ENCODE measurements at places on chromosomes 4 and X.

DNA sequence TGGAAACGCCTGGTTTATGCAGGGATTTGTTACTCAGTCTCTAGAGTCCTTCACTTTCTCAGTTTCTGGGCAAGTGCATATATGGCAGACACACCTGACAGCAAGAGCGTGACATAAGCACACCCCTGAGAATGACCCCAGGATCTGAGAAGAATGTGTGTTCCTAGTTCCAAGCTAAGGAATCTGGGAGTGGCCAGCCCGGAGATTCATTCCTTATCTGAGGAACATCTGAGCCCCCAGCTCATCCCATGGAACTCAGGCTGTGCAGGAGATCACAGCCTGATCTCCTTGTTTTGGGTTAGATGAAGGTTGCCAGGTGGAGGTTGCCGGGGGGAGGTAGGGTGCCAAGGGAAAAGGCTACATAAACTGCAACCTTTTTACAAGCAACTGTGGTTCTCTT is 23.8 kb upstream of the KIAA0232 start:
- no peak for DNase-seq

GRCh38 chr4:7798178-7798995 is 141.3 kb downstream of the AFAP1 start:
- DNase-seq: no peak

DNA sequence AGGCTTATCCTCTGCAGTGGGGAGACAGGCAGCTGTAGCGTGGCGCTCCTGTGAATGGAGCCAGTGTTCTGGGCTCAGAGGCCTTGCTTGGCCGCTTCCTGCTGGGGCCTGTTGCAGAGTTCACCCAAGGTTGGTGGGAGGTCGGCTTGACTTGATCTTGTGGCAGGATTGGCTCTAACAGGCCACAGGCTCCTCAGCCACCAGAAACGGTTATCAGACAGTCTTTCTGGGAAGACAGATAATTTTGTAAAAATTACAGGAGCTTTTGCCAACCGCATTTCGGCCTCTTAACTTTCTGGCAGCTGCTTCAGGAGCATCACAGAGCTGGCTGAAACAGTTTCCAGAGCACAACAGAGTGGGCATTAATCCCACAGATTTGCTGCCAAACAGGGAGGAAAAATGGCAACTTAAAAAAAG is 66.4 kb downstream of the DIPK2B start:
- no peak for DNase-seq

DNA sequence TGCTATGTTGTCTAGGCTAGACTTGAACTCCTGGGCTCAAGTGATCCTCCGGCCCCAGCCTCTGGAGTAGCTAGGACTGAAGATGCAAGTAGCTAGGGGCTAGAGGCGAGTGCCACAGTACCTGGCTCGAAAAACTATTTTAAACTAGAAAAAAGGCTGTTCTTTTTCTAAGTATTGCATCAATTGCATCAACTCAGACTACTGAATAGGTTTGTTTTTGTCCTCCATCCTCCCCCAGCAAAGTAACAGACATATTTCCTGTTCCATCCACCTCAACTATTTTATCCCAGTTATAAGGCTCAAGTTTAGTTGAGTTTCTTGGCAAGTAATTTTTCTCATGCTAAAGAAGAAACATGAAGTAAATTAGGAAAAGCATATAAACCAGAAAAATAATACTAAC is 4.1 kb downstream of the SH3RF1 start:
- DNase-seq: no peak

DNA sequence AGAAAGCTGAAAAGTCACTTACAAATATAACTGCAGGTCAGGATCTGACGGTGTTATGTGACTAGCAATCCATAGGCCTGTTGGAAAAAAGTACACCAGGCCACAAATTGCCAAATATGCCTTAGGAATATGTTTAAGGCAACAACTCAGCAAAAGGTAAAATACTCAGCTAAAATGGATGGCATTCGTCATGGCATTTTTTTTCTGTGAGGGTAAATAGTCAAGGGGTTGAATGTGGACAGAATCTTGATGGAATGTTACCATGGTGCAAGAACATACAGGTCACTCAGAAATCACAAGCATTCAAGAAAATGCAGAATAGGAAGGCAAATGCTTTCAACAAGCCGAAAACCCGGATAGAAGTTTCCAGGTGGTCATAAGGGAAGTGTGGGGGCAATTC is 121.7 kb upstream of the MBNL3 start:
- DNase-seq: no peak

- no peak for DNase-seq
These were observed 42.7 kb downstream of the LHFPL1 start for GRCh38 chrX:112636951-112637581.

DNA sequence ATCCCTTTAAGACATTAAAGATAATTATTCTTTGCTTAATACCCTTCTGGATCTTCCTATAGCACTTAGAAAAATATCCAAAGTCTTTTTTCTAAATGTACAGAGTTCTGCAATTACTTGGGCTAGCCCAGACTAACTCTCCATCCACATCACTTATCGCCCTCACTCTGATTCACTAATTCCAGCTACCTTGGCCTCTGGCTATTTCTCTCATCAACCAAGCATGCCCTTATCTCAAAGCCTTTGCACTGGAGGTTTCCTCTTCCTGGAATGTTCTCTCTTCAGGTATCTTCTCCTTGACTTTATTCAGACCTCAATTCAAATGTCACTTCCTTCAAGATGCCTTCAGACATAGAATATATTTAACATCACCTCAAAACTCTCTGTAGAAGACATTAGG is 345.1 kb upstream of the SMIM31 start:
- DNase-seq: no peak

DNA sequence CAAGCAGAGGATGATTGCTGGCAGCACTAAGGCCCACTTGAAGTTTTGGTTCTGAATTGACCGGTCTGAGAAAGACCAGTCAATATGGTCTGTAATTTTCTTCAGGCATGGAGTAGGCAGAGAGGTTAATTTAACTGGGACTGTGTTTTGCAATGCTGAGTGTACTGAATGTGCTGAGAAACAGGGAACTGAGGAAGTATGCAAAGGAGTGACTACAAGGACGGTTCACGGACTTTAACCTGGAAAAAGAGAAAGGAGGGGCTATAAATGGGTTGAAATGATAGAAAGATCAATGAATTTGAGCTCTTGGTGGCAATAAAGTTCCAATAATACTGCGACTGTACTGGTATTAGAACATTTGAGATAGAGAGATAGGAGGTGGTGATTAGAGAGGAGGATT is 84.5 kb downstream of the MAGEB17 start:
- DNase-seq: no peak

All from GM12892 (cell line).